ENCODE measurements at places on chromosomes 2 and 18.

- DNase-seq: no peak
Measured at GRCh38 chr18:9547782-9548181, 66.6 kb downstream of the PPP4R1 start.

- no peak for DNase-seq
Measured at GRCh38 chr2:191995285-191995684, 148.4 kb upstream of the CAVIN2 start.

DNA sequence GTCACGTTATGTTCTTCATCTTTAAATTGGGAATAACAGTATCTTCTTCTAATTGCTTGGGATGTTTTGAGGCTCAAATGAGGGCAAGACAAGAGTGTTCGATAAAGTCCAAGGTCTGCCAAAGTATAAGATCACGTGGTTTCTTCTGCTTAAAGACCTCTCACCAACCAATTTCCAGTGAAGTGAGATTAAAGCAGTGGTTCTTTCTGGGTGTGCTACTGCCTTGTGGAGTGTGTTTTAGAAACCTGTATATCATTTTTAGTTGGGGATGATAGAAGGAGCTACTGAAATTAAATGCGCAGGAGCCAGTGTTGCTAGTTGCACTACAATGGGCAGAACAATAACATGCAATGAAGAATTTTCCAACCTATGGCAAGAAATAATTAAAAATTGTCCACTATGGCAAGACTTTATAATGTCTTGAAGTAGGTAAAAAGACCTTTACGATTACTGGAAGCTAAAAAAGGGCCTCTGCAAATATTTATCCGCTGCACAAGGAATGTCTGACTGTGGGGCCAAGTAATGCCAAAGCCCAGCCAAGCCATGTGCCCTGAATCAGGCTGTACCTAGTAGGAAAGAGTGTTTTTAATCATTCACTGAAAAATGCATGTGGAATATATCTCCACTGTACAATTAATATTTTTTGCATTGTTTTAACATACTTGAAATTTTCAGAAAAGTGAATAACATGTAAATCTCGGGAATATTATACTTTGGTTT, 244.5 kb upstream of the REG3G start:
- DNase-seq: peak; percentile 64

DNA sequence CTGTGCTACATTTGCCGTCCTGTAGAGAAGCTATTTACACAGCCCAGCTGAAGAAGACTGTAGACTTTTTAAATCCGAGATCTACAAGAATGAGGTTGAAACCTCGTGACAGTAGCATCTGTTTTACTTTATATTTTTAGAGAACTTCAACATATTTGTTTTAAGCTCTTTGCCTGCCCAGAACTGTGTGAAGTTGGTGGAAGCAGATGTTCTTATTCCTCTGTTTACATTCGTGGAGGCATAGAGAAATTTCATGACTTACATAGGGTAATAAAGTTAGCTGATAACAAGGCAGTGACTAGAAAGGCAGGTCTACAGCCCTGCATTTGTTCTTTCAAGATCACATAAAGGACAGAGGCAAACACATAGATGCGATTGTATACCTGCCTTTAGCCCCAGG, 47.0 kb upstream of the MAP3K20 start:
- no peak for DNase-seq

DNA sequence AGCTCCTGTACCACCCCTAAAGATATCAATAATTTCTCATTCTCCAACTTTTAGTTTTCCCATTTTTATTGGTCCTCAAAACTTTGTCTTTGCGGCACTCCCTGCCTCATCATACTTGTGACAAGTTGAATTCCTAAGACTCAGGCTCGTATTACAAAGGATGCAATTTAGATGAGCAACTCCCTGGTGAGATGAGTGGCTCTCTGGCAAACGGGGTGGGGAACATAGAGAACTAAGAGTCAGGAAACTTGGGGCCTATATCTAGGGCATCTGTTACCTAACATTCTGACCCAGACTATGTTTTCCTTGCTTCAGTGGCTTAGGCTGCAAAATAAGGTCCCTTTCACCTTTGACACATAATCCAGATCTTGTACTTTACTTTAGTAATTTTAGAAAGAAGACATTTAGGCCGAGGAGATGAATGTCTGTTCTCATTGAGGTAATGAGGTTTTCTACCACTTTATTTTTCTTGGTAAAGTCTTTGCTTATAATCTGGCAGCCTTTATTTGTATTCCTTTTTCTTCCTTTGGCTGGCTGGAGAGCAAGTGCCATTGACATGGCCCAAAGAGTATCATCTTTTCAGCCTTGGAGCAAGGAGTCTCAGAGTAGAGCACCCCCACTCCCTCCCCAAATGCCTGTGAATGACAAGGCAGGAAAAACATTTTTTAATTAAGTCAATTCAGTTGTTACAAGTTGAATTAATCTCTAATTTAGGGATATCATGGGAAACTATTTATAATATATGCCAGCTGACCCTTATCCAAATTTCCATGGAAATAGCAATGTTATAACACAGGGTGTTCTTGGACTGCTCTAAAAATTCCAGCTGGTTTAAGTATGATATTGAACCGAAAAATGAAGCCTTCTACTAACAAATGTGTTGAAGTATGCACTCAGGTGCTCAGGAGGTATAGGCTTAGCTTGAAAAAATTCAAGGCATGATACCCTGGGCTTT, 15.2 kb downstream of the TSPYL6 start:
- no peak for DNase-seq

DNA sequence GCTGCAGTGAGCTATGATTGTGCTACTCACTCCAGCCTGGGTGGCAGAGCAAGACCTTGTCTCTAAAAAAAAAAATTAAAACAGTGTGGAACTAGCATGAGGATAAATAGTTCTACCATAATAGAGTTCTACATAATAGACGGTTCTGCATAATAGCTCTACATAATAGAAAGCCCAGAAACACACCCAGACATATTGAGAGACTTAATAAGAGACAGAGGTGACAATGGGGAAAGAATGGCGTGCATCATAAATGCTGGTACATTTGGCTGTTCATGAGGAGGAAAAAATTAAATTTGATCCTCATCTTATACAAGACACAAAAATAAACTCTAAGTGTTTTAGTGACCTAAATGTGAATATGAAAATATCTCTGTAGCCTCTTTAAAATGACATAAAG, 58.5 kb downstream of the PTRHD1 start:
- no peak for DNase-seq

DNA sequence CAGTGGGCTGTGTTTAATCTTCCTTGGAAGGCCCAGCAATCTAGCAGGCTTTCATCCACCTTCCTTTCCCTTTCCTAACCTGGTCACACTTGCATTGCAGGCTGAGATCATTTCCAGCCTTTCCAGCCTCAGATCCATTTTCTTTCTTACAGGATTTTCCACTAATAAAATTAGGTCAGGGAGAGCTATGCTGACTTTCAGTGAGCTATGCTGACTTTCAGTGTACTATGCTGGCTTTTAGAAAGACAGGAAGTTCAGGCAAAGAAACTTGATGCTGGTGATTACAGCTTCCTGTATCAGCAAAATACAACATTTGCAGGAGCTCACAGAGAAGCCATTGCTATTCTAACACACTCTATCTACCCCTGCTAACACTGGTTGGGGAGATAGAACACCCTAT, 735.0 kb downstream of the CCDC85A start:
- no peak for DNase-seq

- no peak for DNase-seq
Measured at GRCh38 chr2:127065299-127065939, 41.5 kb downstream of the BIN1 start.

DNA sequence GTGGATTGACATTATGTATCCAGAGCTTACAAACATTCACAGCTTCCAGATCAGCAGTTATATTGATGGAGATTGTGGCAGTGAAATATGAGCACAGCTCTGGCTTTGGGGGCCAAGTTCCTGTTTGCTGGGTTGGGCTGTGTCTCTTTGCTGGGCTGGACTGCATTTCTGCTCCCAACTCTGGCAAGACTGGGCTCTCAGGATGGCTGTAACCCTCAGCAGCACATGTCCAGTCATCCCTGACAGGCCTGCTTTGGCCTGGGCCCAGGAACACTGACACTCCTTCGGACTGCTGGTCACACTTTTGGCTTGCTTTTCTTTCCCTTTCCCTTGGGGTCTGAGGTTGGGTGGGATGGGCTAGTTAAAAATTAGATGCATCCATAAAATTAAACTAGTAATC, 17.9 kb upstream of the VPS4B start:
- DNase-seq: peak; percentile 57

GRCh38 chr2:36140391-36140790, 215.2 kb upstream of the CRIM1 start:
- peak; percentile 14 for DNase-seq

DNA sequence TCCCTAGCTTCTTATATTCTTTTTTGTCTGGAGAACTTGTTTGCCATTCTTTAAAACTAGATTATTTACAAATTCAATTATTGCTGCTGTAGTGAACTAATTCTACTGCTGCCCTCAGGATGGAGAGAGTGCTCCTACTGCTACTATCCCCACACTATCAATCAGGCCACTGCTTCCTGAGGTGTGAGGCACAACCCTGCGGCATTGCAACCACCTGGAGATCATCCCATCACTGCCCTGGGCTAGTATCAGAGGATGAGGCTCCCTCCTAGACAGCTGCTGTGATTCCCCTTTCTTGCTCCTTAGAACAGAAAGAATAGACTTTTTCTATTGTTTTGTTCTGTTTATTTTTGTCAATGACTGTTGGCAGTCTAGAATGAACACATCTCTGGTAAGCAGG, 146.6 kb downstream of the CDH19 start:
- no peak for DNase-seq

GRCh38 chr18:47832348-47832747, 98.1 kb downstream of the SMAD2 start:
- DNase-seq: no peak

GRCh38 chr2:231662028-231662810, 46.1 kb upstream of the PTMA start:
- peak; percentile 96 for DNase-seq
